ENCODE measurements at places on chromosomes 12 and 14. TPM values are rescaled to one million over a fixed set of nuclear protein-coding genes. Genes with fewer than 3 reads are reported as not detected.

Gene TCL1B
- total RNA-seq: not detected

Gene CMA1
- total RNA-seq: not detected

Gene SLIRP
- 456 TPM for total RNA-seq

Gene ABCD2
- not detected for total RNA-seq

Gene KRT85
- not detected for total RNA-seq
